ENCODE measurements at places on chromosomes 3 and 15.

- H3K4me3 ChIP-seq, result no peak overlapping the region
- no peak for DNase-seq
- H3K4me1 ChIP-seq, result no peaks in the 10 kb centered on the region
These were observed 225.9 kb downstream of the GREM1 start for GRCh38 chr15:32943711-32944110.

GRCh38 chr15:68537097-68537496 is 41.7 kb upstream of the CORO2B start:
- H3K27ac ChIP-seq, result no peak overlapping the region
- H3K27me3 ChIP-seq, result no peaks in the 10 kb centered on the region
- no peak for DNase-seq
- no peaks in the 10 kb centered on the region for H3K4me1 ChIP-seq

DNA sequence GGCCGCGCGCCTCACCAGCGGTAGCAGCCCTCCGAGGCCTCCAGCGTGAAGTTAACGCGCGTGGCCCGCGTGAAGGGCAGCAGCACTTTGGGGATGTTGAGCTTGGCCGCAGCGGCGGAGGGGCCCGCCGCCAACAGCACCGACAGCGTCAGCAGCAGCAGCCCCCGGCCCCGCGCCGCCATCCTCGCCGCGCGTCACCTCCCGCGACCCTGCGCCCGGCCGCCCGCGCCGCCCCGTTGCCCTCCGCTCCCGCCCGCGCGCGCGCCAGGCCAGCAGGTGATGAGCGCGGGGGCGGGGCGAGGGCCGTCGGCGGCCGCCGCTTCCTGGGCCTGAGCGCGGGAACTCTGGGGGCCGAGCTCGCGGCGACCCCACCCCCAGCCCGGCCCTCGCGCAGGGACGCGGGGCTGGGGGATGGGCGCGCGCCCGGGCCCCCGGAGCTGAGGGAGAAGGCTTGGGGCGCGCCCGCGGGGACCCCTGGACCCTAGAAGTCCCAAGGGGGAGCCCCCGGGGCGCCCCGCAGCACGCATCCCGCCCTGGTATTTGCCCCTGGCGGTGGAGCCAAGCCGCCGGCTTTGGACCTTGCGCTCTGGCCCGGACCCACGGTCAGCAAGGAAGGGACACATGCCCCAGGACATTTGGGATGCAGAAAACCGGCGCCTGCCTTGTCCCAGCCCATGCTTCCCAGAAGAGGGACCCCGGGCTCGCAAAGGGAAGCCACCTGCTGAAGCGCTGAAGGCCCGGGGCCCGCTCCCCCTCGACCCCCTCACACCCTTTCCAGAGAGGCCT is at the start of gene NUP210:
NUP210 (minus strand) TSS at position 278 of the 786 bp plus-strand sequence; CDS start at position 182, 96 bp downstream.
- peaks cover 4% of the 10 kb centered on the region for H3K27me3 ChIP-seq
- H3K36me3 ChIP-seq, result peaks cover 1% of the 10 kb centered on the region
- DNase-seq, result peak; percentile 63
- no peak within 1 kb of the TSS for H3K27ac ChIP-seq
- H3K4me3 ChIP-seq, result peak within 1 kb of the TSS; percentile 91

DNA sequence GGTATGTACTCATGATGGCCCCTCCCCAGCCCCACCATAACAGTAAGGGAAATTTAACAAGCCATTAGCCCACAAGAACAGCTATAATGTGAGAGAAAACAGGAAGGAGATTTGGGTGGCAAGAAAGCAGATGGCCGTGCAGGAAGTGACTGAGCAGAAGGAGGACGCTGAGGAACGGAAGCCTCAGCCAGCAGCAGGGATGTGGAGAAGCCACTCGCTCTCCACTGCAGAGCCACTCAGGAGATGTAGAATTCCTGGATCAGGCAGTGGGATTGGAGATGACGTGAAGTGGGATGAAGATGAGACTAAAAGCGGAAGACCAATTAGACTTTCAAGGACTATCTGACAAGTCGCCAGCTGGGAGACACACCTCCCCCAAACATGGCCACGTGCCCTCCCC is 31.2 kb downstream of the PRR23E start:
- peaks cover 17% of the 10 kb centered on the region for H3K4me1 ChIP-seq
- no peaks in the 10 kb centered on the region for H3K36me3 ChIP-seq
- no peak overlapping the region for H3K4me3 ChIP-seq
- DNase-seq, result no peak
- no peaks in the 10 kb centered on the region for H3K27me3 ChIP-seq

DNA sequence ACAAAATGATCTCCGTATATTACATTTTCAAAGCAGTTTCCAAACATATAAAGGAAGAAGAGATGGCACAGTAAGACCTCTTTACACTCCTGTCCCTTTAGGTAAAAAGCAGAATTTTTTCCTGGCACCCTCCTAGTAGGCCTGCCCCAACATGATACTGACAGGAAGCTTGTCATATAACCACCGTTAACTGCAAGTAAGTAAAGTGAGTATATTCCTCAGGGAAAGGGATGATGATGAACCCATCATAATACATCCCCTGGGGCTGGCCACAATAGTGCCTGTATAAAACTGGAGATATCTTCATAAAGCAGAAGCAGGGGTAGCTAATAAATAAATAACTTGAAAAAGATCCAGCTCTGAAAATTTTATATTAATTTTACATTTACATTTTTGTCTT is 893.0 kb downstream of the DIPK2A start:
- no peaks in the 10 kb centered on the region for H3K4me1 ChIP-seq
- H3K27me3 ChIP-seq, result no peaks in the 10 kb centered on the region
- H3K36me3 ChIP-seq, result no peaks in the 10 kb centered on the region
- no peak for DNase-seq

- H3K27me3 ChIP-seq, result no peaks in the 10 kb centered on the region
- H3K36me3 ChIP-seq, result no peaks in the 10 kb centered on the region
- H3K4me3 ChIP-seq, result no peak overlapping the region
- no peaks in the 10 kb centered on the region for H3K4me1 ChIP-seq
- no peak for DNase-seq
- H3K27ac ChIP-seq, result no peak overlapping the region
These were observed 451.8 kb upstream of the NPAP1 start for GRCh38 chr15:24223739-24224138.

DNA sequence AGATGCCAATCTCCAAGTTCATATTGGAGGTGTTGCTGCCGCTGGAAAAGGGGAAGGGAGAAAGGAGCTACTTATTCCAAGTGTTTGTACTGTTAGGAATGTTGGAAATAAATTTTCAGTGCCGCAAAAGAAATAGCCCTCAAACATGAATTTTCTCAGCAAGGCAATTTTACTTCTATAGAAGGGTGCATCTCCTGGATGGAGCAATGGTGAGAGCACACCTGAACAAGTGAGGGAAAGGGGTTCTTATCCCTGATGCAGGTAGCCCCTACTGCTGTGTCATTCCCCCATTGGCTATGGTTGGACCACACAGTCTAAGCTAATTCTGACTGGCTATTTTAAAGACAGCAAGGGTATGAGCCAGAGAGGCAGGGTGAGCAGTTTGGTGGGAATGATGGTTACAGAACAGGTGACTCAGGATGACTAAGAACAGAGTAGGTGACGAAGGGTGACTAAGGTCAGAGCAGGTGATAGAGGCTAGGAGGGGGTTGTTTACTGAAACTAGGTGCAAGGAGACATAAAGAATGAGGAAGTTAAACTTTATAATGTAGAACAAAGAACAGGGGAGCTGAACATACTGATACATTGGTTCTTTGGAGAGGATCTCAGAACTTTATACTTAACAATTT is 503.5 kb downstream of the EDEM1 start:
- H3K27me3 ChIP-seq, result no peaks in the 10 kb centered on the region
- H3K36me3 ChIP-seq, result no peaks in the 10 kb centered on the region
- no peak overlapping the region for H3K4me3 ChIP-seq
- H3K4me1 ChIP-seq, result no peaks in the 10 kb centered on the region

DNA sequence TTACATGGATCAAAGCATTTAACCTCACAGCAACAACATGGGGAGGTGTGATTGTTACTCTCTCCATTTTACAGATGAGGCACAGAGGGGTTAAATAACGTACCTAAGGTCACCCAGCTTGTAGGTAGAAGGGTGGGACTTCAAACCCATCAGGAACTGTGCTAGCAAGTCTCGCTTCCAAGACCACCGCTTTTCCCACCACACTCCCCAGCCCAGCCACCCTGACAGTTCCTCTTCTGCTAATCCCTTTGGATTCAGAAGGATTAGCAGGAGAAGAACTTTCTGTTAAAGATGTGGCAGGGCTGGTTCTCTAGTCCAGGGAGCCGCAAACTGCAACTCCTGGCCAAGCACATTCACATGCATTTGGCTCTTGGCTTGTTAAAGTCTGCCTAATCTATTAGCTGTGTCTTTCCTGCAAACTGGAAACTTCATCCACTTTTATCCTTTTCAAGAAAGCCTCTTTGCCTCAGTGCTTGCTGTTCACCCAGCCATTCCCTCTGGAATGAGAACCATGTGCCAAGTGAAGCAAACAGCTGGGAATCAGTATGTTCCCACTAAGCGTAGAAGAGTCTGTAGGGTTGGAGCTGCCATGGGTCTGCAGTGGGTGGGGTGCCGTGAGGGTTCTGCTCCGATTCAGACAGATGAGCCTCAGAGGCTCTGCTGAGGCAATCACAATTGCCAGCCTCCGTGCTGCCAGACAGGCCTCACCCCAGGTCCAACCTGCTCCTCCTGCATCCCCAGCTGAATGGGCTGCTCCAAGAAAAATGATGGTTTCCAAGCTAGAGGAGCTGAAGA is 44.6 kb downstream of the POMGNT2 start:
- H3K36me3 ChIP-seq, result no peaks in the 10 kb centered on the region
- H3K4me1 ChIP-seq, result no peaks in the 10 kb centered on the region
- no peak for DNase-seq
- H3K4me3 ChIP-seq, result no peak overlapping the region
- H3K27ac ChIP-seq, result no peak overlapping the region

GRCh38 chr15:35724626-35725025 is 178.7 kb upstream of the DPH6 start:
- DNase-seq, result no peak
- no peaks in the 10 kb centered on the region for H3K27me3 ChIP-seq
- no peak overlapping the region for H3K27ac ChIP-seq
- H3K36me3 ChIP-seq, result no peaks in the 10 kb centered on the region
- no peak overlapping the region for H3K4me3 ChIP-seq

DNA sequence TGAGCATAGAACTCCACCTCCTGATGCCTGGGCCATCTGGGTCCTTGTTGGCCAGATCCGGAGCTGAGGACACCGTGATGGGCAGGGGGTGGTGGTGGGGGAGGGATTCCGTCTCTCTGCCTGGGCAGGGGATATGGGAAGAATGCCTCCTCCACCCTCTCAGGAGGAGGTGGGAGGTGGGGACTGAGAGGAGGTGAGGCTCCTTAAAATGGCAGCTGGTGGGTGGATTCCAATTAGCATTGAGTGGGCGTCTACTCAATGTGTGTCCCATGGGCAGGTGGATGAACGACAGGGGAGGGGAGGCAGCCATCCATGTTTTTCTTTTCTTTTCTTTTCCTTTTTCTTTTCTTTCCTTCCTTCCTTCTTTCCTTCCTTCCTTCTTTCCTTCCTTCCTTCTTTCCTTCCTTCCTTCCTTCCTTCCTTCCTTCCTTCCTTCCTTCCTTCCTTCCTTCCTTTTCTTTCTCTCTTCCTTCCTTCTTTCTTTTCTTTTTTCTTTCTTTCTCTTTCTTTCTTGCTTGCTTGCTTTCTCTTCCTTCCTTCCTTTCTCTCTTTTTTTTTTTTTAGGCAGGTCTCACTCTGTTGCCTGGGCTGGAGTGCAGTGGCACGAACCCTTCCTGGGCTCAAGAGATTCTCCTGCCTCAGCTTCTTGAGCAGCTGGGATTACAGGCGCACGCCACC is 5.0 kb downstream of the SLC28A1 start:
- H3K36me3 ChIP-seq, result no peaks in the 10 kb centered on the region
- no peaks in the 10 kb centered on the region for H3K27me3 ChIP-seq
- no peak for DNase-seq
- H3K4me1 ChIP-seq, result no peaks in the 10 kb centered on the region

GRCh38 chr3:134605556-134605955 is 45.3 kb downstream of the KY start:
- no peak overlapping the region for H3K27ac ChIP-seq
- no peak for DNase-seq
- H3K27me3 ChIP-seq, result no peaks in the 10 kb centered on the region
- peaks cover 25% of the 10 kb centered on the region for H3K4me1 ChIP-seq
- no peak overlapping the region for H3K4me3 ChIP-seq
- H3K36me3 ChIP-seq, result no peaks in the 10 kb centered on the region

DNA sequence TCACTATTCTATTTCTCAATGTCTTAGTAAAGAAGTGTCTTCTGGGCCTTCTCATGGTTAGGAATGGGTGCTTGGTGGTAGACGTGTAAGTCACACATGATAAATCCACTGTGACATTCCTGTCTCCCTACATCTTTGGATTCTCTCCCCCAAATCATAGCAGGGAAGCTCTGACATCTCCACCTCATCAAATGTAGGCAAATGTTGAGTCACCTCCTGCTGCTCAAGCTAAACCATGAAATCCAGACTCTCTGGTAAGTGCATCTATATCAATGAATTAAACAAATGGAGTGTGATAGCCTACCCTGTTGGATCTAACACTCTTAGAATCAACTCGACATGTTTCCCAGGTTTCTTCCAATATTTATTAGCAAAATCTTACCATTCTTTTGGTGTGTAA is 42.8 kb upstream of the RPL35A start:
- no peaks in the 10 kb centered on the region for H3K36me3 ChIP-seq
- no peak overlapping the region for H3K27ac ChIP-seq
- no peak overlapping the region for H3K4me3 ChIP-seq
- no peak for DNase-seq

DNA sequence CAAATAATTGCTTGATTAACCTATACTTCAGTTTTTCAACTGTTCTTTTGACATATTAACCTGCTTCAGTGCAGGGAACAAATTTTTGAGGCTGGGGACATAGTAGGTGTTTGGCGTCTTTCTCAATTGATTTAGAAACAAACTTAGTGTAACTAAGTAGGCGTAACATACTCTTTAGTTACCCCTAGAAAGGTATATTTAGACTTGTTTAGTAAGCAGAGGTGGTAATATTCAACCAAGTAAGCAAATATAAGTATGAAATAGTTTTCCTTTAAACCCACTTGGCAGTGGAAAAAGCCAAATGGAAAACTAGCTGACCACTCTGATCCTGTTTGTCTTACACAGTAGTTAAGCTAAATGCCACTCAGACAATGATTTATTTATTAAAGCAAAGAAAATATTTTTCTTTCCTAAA is 113.2 kb downstream of the MBNL1 start:
- no peaks in the 10 kb centered on the region for H3K27me3 ChIP-seq
- no peak overlapping the region for H3K27ac ChIP-seq
- no peaks in the 10 kb centered on the region for H3K36me3 ChIP-seq
- DNase-seq, result no peak
- peaks cover 3% of the 10 kb centered on the region for H3K4me1 ChIP-seq

All from neuronal stem cell (in vitro differentiated cells).